ENCODE measurements at places on chromosomes 1 and 21.

DNA sequence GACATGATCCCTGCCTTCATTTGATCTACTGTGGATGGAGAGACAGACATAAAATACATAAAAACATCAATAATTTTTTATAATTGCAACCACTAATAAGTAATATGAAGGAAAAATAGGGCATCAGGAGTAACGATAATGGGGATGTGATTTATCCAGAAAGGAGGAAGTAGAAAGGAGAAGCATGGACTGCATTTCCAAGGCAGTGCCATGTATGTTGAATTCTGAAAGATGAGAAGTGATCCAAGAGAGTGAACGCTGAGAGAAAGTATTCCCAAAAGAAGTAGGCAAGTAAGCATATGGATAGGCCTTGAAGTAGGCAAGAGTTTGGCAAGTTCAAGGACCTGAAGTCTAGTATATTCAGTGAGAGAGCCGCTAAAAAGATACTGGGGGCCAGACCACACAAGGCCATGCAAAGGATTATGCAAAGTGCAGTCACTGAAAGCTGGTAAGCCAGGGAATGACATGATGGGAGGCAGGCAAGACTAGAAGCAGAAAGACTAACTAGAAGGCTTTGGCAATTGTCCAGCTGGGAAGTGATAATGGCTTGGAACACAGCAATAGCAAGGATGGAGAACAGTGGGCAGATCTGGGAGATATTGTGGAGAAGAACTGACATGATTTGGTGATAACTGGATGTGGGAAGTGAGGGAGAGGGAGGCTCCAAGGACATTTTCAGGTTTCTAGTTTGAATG is 85.9 kb downstream of the TM2D1 start:
- no peak for DNase-seq

GRCh38 chr1:109959974-109960744 is 24.4 kb upstream of the AHCYL1 start:
- DNase-seq = no peak

- DNase-seq = peak; percentile 17
Observed at GRCh38 chr1:110150330-110151174, at the start of gene SLC6A17. TSS of gene SLC6A17 (plus strand) at chr1:110150494. CDS start at chr1:110166930, 16,436 bp downstream.

DNA sequence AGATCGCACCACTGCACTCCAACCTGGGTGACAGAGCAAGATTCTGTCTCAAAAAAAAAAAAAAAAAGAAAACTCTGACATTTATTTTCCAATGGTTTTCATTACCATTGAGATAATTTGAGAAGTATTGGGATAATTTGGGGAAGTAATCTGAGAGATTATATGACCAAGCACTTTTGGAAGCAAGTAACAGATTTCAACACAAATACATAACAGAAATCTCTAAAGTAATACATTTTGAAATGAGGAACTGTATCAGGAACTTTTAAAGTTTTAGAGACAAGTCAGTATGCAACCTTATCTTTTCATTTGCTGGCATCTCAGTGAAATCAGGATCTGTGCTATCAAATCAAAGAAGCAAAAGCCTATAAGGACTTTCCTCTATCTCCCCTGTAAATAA is 25.4 kb upstream of the SLC16A1 start:
- no peak for DNase-seq

- DNase-seq = no peak
Observed at GRCh38 chr1:32885676-32886003, 651 bp upstream of the HPCA start.

GRCh38 chr1:8378981-8379470 is 61.1 kb downstream of the SLC45A1 start:
- DNase-seq = no peak

DNA sequence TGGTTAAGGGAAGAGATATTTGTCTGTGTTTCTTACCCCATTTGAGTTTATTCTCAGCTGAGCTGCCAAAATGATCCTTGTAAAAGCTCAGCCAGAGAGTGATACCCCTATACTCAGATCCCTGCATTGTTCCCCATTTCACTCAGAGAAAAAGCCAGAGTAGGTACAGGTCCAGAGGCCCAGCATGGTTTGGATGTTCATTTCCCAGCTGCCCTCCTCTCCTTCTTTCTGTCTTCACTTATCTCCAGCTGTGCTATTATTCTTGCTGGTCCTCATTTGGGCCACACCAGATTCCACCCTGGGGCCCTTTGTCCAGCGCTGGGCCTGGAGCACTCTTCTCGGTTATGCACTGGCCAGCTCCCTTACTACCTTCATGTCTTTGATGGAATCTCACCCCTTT is 187.7 kb downstream of the CHRM3 start:
- DNase-seq = no peak

DNA sequence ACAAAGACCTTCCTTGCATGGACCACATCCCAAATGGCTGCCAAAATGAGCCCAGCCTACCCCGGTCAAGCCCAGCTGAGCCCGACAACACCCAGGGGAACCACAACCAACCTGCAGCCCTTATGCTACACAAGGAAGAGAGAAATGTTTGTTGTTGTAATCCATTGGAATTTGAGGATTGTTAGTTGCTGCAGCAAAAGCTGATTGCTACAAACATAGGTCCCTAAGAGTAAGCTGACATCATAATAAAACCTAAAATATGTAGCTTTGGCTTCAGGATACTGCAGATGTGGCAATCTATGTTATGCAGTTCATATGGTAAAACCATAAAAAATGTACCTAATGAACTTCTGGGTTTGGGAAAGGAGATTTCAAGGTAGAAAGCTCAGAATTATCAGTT is 65.5 kb upstream of the DNAH14 start:
- no peak for DNase-seq

DNA sequence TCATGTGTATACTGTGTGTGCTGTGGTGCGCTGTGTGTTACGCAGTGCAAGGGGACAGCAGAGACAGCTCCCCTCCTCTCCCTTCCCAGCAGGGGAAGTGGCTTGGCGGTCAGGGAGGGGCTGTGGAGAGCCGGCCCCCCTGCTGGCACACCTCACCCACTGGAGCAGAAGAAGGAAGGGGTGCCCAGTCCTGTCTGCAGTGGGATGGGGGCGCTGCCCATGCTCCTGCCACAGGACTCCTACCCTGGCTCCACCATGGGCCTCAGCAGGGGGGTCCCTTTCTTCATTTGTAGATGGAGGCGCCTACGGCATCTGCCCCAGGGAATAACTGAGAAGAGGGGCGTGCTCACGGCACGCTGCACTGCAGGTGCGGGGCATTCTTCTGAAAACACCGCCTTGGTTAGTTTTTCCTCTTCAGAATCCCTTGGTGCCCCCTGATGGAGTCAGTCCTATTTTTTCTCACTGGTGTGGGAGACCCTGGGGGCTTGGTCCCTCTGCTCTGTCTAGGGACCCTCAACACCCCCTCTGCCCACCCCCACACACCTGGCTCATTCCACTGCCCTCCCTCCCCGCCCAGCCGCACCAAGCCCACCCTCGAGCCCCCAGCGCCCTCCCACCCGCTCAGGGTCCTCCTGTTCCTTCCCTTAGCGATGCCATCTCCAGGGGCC is 13.8 kb upstream of the LDLRAP1 start:
- no peak for DNase-seq

DNA sequence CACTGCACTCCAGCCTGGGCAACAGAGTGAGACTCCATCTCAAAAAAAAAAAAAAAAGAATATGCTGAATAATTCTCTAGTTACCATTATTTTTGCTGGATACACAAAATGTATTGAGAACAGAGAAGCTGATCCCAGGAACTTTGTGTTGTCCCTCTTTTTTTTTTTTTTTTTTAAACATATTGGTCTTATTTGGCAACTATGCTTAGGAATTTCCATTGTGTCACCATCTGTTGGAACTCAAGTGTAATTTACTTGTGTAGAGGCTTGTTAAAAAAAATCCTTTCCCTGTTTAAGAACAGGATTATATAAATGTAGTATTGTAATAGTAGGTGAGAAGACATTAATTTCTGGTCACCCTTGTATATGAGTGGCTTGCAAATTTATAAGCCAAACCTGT is 28.6 kb downstream of the CAMSAP2 start:
- DNase-seq = no peak

Data from stimulated activated CD8-positive, alpha-beta memory T cell treated with anti-CD3 and anti-CD28 coated beads, Interleukin-7, amount 100 ng/mL, for 24 hours (primary cell).